ENCODE measurements at places on chromosomes 7 and 10.

- DNase-seq = no peak
These were observed 54.3 kb downstream of the CLIP2 start for GRCh38 chr7:74343281-74344131.

DNA sequence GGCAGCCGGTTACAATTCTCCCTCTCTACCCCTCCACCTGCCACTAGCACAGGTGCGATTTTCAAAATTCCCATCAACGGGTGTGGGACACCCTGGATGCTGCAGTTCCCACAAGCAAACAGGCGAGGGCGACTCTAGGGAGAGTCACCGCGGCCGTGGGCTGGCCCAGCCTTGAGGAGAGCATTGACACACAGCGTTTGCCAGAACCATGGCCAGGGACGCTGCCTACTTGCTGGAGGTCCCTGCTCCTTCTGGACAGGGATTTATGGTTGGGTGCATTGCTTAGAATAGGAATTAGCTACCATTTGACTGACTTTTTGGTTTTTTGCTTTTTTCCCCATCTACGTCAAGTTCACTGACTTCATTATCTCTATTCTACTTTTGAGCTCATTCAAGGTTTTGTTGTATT, 19.0 kb upstream of the CLDN4 start:
- no peak for DNase-seq

DNA sequence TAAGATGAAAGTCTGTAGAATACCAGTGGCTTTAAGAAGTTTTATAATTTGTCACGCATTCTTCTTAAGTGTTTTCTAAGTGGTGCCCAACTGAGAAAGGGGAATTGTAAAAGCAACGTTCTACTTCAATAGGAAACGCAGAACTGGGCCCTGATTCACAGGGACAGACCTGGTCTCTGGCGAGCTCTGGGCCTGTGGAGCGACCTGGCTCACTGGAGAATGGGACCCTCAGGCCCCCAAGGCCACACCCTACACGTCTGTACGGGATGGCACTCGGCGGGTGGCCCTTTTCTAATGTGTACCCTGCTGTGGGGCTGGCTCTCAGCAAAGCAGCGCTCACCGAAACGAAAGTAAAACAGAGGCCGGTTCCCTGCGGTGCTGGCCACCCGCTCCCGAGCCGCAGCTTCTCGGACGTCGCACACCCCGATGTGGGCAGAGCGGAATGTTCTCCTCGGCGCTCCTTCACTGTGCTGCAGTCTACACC, 205.0 kb downstream of the DIP2C start:
- no peak for DNase-seq

DNA sequence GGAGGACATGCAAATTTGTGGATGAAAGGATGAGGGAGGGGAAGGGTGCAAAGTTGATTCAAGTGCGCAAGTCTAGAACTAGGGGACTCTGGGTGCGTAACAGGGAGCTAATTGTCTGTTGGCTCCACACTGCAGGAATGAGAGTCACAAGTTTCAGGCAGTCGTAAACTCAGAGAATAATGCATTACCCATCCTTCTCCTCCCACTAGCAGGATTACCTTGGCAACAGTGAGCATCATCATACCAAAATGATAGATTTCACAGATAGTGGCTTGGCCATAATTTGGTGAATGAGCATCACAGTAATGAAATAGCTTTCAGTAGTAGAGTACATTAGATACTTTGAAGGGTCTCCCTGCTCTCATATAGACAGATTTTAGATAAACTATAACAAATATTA, 565.5 kb downstream of the GALNT17 start:
- no peak for DNase-seq

DNA sequence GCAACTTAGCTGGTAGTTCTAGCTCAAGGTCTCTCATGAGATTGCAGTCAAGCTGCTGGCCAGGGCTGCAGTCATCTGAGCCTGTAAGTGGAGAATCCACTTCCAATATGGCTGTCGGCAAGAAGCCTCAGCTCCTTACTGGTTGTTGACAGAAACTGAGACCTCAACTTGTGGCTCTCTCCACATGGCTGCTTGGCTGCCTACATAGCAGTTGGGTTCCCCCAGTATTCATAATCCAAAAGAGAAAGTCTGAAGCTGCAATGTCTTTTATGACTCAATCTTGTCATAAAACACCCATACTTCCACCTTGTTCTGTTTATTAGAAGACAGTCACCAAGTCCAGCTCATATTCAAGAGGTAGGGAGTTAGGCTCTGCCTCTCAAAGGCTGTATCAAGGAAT, 334.9 kb upstream of the KMT2E start:
- no peak for DNase-seq

GRCh38 chr7:129958643-129959470, 6.1 kb upstream of the UBE2H start:
- DNase-seq = no peak

DNA sequence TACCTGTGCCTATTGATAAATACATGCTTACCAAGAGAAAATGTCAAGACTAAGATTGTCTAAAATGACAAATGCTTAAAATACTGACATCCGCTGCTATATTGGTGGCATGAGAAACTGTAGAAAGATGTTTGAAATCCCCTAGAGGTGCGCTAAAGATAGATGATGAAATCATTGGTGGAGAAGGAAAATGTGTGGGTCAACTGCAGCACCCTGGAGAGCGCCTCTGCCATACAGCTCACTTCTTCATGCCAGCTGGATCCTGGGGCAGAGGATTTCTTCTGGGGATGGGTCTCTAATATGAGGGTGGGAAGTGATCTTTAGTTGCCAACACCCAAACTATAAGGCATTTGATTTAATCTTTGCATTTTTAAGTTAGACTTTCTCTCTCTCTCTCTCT, 680.4 kb upstream of the POM121L12 start:
- no peak for DNase-seq

DNA sequence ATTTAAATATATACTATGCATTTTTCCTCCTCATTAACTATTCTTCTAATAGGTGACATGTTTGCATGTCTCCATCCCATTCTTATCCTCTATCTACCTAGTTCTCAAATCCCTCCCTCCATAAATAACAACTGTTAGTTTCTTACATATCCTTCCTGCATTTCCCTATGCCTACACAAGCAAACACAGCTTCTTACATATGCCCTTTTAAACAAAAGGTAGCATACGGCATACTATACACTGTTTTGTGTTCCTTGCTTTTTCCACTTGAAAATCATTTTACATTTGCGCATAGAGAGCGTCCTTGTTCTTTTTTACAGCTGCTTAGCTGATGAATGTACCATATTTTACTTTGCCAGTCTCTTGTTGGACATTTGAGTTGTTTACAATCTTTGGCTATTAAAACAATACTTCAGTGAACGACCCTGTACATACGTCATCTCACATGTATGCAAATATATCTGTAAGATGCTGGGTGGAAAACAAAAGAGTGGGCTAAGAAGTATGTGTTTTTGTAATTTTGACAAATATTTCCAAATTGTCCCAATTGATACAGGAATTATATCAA, 7.8 kb downstream of the GOT1 start:
- DNase-seq = no peak

DNA sequence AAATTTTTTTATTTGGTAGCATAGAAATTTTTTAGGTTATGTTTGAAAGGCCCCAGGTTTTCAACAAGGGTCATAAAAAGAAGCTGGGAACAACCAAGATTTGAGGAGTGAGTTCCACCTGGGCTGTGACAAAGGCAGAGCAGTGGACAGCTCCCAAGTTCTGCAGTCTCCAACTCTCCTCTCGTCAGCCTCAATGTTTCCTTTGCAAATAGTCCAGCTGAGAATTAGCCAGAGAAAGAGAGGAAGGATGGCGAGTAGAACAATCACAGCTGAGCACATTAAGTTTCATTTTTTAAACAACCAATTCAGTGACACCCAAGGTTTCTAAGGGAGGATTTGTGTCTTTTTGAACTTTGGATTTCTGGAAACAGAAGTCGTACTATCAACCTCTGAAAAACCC, 143.2 kb downstream of the NRCAM start:
- no peak for DNase-seq
